ENCODE measurements at places on chromosomes 11 and 22.

DNA sequence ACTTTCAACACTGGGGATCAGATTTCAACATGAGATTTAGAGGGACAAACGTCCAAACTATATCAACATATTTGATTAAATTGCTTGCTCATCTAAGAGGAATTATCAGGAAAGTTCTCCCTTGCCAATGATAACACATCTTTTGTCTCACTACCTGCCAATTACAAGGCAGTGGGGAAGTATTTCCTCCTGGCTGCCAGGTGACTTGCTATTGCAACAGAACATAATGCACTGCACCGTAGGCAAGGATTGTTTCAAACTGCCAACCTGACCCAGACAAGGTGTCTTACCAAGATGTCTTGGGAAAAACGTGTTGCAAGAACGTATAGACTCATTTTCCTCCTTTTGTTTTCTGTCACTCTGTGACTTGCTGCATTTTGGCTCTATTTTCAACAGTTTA lies 711.6 kb downstream of the METTL15 start:
- no peaks in the 10 kb centered on the region for H3K27me3 ChIP-seq
- no peaks in the 10 kb centered on the region for H3K36me3 ChIP-seq
- H3K27ac ChIP-seq: no peak overlapping the region

DNA sequence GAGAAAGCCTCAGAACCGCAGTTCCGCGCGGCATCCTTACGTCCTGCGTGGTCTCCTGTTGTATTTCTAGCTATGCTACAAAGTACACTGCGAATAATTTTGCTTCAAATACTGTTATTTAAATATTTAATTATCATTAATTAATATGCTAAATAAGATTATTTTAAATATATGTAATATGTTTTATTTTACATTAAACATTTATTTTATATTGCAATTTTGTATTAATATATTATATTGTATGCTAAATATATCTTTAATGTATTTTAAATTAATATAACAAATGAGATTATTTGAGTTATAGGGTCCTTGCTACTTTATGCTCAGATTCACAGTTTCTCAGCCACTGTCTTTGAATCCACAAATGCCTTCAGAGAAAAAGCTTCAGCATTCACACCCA lies 436.7 kb downstream of the BRD1 start:
- DNase-seq: no peak
- peaks cover 12% of the 10 kb centered on the region for H3K27me3 ChIP-seq
- peaks cover 4% of the 10 kb centered on the region for H3K36me3 ChIP-seq
- no peak overlapping the region for H3K4me3 ChIP-seq
- H3K4me1 ChIP-seq: no peaks in the 10 kb centered on the region

- H3K4me3 ChIP-seq: no peak overlapping the region
- H3K27ac ChIP-seq: no peak overlapping the region
- no peaks in the 10 kb centered on the region for H3K27me3 ChIP-seq
- H3K36me3 ChIP-seq: peaks cover 9% of the 10 kb centered on the region
Measured at GRCh38 chr11:118380571-118380970, 20.8 kb upstream of the ATP5MG start.

DNA sequence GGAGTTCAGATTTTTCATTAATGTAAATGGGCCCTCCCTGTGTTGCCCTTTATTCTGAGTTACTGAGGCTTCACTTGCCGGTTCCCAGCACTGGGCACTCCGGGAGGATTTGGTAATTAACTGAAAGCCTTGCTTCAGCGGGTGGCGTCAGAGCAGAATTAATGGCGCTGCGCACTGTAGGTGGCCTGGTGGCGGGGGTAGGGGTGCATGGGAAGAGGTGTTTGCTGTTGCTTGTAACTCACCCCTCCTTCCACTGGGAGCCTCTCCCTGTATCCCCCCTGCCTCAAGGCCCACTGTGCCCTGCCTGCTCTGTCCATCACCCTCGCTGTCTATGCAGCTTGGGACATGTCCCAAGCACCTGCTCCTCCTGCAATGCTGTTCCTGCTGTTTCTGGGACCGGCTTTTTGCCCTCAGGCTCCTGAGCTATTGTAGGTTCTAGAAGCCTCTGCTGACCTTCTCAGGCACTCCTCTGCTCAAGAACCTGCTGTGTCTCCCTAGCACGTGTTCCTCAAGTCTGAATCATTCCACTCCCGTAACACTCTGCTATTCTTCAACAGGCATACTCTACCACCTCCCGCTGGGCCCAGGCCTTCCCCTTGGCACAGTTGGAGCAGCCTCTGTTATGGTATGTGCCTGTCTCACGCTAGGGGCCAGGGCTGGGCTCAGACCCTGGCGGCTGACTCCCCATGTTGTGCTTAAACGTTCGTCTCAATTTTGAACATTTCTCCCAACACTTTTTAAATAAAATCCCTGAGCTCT lies 24.4 kb downstream of the ARHGAP8 start:
- no peak overlapping the region for H3K4me3 ChIP-seq
- no peak for DNase-seq
- H3K27me3 ChIP-seq: peaks cover 19% of the 10 kb centered on the region
- peaks cover 10% of the 10 kb centered on the region for H3K36me3 ChIP-seq
- H3K4me1 ChIP-seq: no peaks in the 10 kb centered on the region

DNA sequence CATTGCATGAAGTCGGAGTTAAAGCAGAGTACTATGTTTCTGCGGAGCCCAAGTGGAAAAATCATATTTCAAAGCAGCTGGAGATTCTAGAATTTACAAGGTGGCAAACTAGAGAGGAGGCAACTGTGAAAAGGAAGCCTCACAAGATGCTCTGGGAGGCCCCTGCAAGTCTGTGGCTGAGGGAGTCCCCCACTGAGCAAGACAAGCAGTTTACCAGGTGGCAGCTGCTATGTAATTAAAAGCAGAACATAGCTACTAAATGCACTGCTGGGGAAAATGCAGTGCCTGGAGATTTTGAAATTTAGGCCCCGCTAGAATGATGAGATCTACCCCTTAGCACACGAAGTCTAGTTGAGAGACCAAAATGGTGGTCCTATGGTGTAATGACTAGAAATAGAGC lies 728.0 kb downstream of the OPCML start:
- no peak overlapping the region for H3K27ac ChIP-seq
- no peak overlapping the region for H3K4me3 ChIP-seq
- DNase-seq: no peak

- no peak overlapping the region for H3K4me3 ChIP-seq
- DNase-seq: no peak
- peaks cover 19% of the 10 kb centered on the region for H3K36me3 ChIP-seq
- peak overlapping the region; percentile 55 for H3K27ac ChIP-seq
Measured at GRCh38 chr11:5665051-5665570, 19.8 kb downstream of the TRIM5 start.
